ENCODE measurements at places on chromosomes 1 and 21.

DNA sequence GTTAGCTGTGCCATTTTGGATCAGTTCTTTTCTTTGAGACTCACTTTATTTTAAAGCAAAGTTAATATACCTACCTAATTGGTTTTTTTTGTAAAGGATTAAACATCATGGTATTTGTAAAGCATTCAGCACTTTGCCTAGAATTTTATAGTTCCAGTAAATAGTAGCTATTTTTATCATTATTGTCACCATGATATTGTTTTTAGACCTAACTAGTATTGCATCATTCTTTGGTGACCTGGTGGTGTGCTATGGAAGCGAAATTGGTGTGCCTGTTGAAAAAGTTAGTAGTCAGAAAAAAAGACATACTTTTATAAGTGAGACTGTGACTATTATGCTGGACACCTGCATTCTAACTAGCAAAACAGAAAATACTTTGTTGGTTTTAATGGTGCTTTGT, 81.0 kb downstream of the NFIA start:
- no peak for DNase-seq

GRCh38 chr1:184199438-184200085, 148.0 kb downstream of the TSEN15 start:
- DNase-seq = no peak

- DNase-seq = no peak
These were observed 122.4 kb downstream of the AKT3 start for GRCh38 chr1:243727503-243728203.

- no peak for DNase-seq
These were observed 11.1 kb downstream of the SLC35A3 start for GRCh38 chr1:99980928-99981327.

DNA sequence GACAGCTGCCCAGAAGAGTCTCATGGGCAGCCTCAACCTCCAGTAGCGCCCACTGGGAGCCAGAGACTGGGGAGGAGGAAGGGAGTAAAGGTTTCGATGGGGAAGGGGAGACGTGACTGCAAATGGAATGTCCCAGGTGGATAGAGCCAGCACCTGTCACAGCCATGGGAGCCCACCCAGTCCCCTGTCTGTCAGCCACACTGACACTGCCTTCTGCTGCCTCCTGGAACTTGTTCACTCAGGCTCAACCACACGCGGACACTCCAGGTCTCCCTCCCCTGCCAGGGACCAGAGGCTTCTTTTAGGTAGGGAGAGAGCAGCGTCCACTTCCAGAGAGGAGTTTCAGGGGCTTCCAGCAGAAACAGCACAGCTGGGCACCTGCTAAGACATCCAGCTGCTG, 346.3 kb downstream of the NPHP4 start:
- no peak for DNase-seq

DNA sequence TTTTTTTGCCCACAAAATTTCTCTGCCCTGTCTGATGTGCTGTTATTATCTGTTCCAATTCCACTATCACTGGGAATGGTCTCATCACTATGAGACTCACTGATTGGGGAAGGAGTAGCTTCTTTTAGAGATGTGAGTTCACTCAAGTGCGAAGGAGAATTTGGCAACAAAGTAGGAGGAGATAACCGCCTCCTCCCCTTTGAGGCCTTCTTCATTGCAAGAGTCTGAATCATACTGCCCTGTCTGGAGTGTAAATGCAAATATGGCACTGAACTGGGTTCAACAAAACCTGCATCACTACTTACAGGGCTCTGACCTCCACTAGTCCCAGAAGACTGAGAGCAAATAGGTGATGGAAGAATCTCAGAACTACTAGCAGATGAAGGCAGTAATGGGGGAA, 83.4 kb downstream of the ASH1L start:
- DNase-seq = no peak

- DNase-seq = no peak
These were observed 40.2 kb upstream of the MPZL1 start for GRCh38 chr1:167681451-167682098.

- no peak for DNase-seq
These were observed 10.4 kb downstream of the STX6 start for GRCh38 chr1:181012203-181012745.

DNA sequence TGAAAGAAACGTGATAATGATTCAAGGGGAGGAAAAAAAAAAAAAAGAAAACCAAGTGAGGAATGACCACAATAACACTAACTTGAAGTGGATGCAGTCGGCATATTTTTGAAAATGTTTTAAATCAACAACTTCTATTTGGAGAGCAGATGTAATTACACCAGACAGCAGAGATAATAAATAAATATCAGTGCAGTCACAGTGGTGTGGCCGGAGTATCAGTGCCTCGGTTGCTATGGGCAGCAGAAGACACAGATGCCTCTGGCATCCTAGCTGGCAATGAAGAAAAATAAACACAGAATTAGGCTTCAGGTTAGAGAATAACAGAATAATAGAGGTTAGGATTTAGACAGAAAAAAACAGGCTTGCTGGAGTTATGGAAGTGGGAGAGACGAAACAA, 888.3 kb downstream of the LTN1 start:
- no peak for DNase-seq

DNA sequence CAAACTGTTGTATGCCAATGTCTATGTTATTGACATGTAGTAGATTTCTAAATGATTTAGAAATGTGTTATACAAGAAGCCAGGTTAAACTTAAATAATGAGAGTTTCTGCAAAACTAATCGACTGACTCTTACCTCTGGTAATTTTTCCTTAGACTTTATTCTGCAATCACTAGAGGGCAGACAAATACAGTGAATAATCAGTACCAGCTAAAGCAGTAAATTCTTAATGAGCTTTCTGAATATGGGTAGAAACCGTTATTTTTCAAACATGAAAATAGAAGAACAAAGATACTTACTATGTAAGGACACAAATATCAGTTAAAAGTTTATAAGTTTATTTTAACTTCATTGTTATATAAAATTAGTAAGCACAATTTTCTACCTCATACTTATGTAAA, 97.9 kb upstream of the RGS1 start:
- peak; percentile 11 for DNase-seq

- DNase-seq = no peak
These were observed 1355.8 kb upstream of the PRMT6 start for GRCh38 chr1:105700723-105701122.

DNA sequence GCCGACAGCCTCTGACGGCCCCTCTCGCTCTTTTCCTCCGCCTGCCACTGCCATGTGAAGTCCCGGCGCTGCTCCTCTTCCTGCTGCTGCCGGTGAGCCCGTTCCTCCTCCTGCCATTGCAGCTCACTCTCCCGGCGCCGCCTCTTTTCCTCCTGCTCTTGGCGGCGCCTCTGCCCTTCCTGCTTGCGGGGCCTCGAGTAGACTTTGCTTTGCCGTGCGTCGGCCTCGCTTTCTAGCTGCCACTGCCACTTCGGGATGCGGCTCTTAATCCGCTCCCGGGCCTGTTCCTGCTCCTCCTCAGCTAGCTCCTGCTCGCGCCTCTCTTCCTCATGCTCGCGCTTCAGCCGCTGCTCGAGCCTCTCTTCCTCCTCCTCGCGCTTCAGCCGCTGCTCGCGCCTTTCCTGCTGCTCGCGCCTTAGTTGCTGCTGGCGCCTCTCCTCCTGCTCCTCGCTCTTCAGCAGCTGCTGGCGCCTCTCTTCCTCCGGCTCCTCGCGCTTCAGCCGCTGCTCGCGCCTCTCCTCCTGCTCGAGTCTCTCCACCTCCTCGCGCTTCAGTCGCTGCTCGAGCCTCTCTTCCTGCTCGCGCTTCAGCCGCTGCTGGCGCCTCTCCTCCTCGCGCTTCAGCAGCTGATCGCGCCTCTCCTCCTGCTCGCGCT, 4.3 kb downstream of the TCHH start:
- DNase-seq = no peak

GRCh38 chr1:204041803-204042505, 31.0 kb upstream of the SOX13 start:
- DNase-seq = no peak

GRCh38 chr1:65224681-65225091, 76.7 kb downstream of the AK4 start:
- DNase-seq = no peak

DNA sequence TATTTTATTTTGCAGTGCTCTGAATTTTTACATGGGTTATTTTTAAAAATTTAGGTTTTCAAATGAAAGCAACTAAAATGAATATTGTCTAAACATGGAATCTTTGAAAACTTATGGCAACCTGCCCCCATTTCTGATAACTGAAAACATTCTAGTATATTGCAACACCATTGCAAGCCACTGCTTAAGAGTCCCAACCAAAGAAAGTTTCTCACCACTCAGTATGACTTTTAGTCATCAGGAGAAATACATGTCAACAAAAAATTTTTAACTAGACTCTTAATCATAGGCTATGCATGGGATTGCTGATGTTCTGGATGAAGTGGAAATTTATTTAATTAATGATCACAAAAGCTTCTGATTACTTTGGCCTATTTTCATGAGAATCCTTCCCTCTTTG, 112.1 kb downstream of the TNFSF18 start:
- no peak for DNase-seq

DNA sequence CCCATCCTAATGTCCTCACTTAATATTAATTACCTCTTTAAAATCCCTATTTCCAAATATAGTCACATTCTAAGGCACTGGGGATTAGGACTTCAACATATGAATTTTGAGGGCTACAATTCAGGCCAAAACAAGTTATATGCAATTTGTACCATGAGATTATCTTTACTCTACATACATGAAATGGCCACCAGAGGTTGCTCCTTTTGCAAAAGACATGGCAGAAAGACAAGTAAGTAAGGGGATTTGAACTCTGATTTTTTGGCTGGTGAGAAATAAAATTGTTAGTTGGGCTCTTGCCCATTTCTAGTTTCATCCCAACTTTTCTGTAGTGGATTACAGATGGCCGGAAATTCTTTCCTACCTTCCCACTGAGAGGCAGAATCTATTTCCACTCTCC, 4.8 kb upstream of the ALG6 start:
- no peak for DNase-seq

All from Jurkat, Clone E6-1 (cell line).